ENCODE measurements at places on chromosomes 11 and 22. TPM values are rescaled to one million over a fixed set of nuclear protein-coding genes. Genes with fewer than 3 reads are reported as not detected.

DGAT2 gene
- 4.4 TPM for total RNA-seq

TRIM49 gene
- total RNA-seq, result not detected

GRCh38 chr11:115872416-115872815 lies 368.2 kb upstream of the CADM1 start:
- no peak for DNase-seq

P2RY6 gene
- total RNA-seq, result not detected

Measured in neural progenitor cell (in vitro differentiated cells).